ENCODE measurements at places on chromosomes 4 and X.

DNA sequence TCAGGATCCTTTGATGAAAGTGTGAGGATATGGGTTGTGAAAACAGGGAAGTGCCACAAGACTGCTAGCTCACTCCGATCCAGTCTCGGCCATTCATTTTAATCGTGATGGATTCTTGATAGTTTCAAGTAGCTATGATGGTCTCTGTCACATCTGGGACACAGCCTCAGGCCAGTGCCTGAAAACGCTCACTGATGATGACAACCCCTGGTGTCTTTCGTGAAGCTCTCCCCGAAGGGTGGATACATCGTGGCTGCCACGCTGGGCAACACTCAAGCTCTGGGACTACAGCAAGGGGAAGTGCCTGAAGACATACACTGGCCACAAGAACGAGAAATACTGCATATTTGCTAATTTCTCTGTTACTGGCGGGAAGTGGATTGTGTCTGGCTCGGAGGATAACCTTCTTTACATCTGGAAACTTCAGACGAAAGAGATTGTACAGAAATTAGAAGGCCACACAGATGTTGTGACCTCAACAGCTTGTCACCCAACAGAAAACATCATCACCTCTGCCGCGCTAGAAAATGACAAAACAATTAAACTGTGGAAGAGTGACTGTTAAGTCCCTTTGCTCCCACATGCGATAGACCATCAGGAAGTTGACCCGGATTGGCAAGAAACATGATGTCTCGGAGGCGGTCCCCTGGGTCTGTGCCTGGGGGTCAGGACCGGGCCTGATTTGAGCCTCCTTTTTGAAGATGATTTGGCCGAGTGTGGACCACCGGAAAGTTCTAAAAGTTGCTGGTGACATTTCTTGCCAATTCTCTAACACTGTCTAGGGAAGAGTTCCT, 22.2 kb downstream of the LIAS start:
- DNase-seq: no peak

- DNase-seq: no peak
These were observed 60.5 kb downstream of the MSX1 start for GRCh38 chr4:4919927-4920326.

DNA sequence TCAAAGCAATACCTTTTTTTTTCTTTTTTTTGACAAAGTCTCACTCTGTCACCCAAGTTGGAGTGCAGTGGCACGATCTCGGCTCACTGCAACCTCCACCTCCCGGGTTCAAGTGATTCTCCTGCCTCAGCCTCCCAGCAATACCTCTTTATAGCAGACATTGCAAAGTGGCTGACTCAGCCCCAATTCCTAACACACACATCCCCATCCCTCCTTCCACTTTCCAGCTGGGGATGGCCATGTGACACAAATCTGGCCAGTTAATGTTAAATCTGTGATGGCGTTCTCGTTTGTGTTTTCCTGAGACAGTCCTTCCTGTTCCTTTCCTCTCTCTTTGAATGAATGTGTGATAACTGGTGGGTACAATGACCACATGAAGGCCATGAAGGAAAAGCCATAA, 276.2 kb upstream of the KLF3 start:
- no peak for DNase-seq

GRCh38 chr4:96035727-96036126, 195.8 kb downstream of the PDHA2 start:
- peak; percentile 12 for DNase-seq

- DNase-seq: no peak
These were observed 40.3 kb upstream of the GLRA3 start for GRCh38 chr4:174869339-174869738.

DNA sequence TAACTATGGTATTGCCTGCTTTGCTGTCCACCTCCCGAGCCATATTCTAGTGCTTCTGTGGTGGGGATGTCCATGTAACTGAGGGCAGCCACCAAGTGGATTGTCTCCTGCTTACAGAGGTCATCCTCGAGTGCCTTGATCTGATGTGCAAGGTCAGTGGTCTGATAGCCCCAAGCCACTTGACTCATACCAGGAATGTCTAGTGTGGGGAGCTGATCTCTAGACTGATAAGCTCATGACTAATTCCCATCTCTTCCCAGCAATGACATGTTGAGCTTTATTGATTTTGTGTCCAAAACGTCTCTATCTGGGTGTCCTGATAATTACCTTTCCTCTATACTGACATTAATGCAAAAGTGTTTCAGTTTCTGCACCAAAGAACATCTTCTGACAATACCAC, 168.4 kb upstream of the WDR1 start:
- no peak for DNase-seq

DNA sequence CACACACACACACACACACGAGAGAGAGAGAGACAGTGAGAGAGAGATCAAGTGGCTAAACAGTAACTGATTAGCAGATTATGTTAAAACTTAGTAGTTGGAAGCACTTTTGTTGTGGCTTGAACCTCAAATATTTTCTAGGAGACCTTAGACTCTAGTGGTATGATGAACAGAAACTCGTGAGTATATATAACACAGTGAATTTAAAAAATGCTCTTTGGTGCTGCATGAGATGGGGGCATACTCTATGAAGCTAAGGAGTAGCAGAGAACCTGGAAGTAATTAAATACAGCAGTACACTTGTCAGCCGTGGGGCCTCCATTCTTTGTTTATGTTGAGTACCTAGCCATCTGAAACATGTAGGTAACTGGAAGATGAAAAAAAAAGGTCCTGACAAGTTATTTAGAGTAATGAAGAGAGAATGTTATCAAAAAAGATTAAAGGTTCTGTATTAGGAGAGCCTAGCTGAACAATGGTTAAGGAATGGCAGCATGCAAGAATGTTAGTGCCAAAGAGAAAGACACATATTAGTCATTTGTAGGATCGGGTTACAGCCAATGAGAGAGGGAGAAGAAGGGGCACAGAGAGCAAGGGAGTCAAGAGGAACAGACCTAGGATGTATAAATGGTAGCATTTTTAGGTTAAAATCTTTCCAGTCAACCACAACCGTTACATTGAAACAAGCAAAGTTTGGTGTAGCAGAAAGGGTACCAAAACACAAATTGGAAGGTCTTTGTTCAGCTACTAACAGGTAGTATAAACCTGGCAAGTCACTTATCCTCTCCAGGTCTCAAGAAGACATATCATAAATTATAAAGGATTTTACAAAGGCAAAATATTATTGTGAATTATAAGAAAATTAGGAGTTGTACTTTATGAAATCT, 316.7 kb upstream of the DIPK2B start:
- peak; percentile 25 for DNase-seq

DNA sequence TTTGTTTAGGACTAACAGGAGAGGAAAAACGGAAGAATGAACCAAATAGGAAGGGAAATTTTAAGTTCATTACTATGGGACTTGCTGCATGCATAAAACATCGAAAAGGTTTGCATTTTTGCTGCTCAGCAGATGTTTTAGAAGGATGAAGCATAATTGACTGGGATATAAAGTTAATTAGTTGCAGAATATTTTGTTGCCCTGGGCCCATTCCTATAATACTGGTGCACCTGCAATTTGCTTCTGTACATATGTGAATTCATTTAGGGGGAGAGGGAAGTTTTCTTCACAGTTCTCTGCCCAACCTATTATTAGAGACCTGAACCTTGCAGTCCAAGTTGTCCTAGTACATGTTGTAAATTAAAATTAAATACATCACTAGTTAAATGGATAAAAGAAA, 232.0 kb downstream of the UGT8 start:
- no peak for DNase-seq

DNA sequence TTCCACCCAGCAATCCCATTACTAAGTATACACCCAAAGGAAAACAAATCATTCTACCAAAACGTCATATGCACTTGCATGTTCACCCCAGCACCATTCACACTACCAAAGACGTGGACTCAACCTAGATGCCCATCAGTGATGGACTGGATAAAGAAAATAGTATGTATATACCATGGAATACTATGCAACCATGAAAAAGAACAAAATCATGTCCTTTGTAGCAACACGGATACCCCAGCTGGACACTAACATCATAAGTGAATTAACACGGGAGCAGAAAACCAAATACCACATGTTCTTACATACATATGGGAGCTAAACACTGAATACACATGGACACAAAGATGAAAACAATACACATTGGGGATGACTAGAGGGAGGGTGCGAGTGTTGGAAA, 309.1 kb upstream of the KLF3 start:
- no peak for DNase-seq

DNA sequence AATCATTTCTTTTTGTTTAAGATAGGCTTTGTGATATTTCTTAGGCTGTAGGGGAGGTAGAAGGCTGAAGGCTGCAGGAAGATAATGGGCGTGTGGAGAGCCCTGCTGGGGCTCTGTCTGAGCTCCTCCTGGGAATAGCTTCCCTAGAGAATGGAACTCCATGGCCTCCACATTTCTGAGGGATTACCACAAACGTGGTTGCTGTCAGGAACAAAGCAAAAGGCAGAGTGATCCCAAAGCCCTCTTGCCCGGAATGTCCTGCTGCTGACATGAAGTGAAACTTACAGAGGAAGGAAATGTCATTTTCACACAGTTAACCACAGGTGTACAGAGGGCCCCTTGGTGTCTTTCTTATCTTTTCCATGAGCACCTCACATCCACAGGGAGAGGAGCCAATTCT, 89.3 kb downstream of the DDIT4L start:
- no peak for DNase-seq

- no peak for DNase-seq
These were observed 83.8 kb downstream of the FAM53A start for GRCh38 chr4:1600211-1600780.

- DNase-seq: no peak
These were observed 454.1 kb upstream of the ADGRL3 start for GRCh38 chr4:60745800-60746571.

- DNase-seq: no peak
These were observed 609 bp downstream of the REPS2 start for GRCh38 chrX:16946971-16947562.

DNA sequence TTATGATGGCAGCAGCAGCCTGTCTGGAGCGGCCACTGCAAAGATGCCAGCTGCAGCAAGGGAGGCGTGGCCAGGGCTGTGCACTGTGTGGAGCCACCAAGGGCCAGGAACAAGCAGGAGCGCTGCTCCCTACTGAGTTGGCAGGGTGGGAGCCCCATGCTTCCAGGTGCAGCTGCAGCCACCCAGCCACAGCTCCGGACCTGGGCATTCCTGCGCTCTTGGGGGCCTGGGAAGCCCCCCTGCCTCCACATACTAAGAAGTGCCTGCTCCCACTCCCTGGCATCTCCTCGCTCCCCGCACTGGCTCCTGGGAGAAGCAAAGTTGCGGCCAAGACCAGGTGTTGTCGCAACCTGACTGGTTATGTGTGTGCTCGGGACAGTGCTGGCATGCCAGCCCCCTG, 619.8 kb downstream of the DMD start:
- no peak for DNase-seq

GRCh38 chrX:129925305-129926092, 19.5 kb downstream of the UTP14A start:
- DNase-seq: peak; percentile 84

DNA sequence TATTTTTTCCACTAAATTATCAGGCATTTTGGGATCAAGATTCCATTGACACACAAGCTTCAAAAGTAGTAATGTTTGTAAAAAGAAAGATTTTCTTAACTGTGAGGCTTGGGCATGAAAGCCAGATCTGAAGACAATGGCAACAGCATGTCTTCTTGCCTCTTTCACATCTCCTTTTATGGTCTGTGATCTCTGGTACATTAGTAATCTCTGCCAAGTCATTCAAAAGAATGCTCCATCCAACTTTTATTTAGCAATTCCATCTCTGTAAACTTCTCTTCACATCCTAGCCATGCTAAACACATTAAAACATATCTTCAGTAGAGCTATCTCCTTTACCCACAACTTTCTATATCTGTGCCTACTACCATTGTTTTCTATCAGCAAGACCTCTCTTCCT, 465.4 kb downstream of the FAT4 start:
- DNase-seq: no peak

GRCh38 chrX:81301877-81302276, 100.0 kb downstream of the SH3BGRL start:
- DNase-seq: peak; percentile 20

- peak; percentile 10 for DNase-seq
These were observed 239.0 kb upstream of the MID1 start for GRCh38 chrX:10859353-10859752.

DNA sequence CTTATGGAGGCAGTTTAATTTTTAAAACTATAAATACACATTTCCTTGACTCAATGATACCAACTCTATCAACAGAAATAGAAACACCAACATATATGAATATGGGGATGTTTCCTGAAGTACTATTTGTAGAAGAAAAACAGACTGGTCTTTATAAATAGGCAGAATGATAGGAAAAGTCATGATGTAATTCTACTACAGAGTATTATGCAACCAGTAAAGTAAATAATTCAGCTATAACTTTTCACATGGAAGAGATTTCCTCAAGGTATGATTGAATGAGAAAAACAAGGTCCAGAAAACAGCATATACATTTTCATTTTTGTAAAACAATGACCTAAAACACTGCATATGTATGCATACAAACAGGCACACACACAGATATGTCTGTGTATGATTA, 56.2 kb downstream of the GPRIN3 start:
- no peak for DNase-seq

- DNase-seq: no peak
These were observed 90.3 kb upstream of the CAMK2D start for GRCh38 chr4:113851816-113852215.

DNA sequence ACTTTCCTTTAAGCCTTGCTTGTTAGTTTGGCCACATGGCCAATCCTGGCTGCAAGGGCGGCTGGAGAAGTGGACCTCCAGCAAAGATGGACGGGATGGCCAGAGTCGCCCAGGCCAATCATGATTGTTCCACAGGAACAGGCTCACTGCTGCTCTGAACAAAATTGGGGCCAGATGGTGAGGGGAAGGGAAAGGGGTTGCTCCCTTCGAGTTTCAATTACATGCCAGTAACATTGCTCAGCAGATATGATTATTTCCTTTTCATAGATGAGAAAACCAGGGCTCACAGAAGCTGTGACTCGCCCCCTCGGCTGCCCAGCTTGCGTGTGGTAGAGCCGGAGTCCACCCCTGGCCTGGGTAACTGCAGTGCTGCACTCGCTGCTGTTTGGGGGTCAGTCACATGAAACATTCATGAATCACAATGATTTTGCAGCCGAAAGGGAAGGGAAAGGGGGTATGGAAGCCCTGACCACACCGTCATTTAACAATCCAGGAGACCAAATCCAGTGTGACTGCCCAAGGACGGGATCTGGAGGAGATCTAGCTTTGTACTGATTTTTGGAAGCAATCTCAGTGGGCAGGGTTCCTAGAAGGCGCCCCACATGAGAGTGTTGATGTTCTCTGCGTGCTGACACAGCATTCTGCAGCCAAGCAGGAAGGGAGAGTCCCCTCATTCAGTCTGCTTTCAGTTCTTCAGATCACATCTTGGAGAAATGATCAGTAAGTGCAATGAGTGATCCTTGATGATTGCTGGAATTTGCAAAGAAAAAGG, 77.3 kb upstream of the MSX1 start:
- no peak for DNase-seq

- DNase-seq: no peak
These were observed 995.7 kb upstream of the PRKX start for GRCh38 chrX:4708970-4709760.

- no peak for DNase-seq
These were observed 100.5 kb upstream of the PCDH7 start for GRCh38 chr4:30619679-30620078.
